ENCODE measurements at places on chromosomes 4 and X.

GRCh38 chr4:127162741-127163140 lies 470.0 kb upstream of the INTU start:
- DNase-seq: no peak

DNA sequence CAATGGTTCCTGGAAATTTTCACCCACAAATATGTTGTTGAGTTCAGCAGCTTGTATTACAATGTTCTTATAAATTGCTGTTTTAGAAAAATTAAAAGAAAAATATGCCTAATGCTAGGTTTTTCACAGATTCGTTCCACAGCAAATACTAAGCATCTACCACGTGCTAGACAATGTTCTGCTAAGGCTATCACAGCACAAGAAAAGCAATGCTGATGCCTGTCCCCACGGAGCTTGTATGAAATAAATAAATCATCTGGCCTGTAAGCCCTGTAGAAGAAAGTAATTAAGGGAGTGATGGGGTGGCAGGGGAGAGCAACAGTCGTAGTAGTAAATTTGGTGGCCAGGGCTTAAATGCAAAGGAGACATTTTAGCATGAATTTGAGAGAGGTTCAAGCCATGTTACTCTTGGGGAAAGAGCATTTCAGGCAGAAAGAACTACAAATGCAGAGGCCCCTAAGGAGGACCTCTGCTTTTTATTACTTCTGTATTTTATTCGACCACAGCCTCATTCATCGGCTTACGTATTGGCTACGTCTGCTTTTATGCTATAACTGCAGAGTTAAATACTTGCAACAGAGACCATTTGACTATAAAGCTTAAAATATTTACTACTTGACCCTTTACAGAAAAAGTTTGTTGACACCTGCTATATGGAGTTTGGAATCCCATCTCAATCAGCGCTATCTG lies 36.3 kb downstream of the ARAP2 start:
- DNase-seq: no peak

- DNase-seq: no peak
These were observed 13.0 kb downstream of the SLC16A2 start for GRCh38 chrX:74434336-74434735.

- no peak for DNase-seq
These were observed 34.9 kb downstream of the SEL1L3 start for GRCh38 chr4:25827897-25828296.

DNA sequence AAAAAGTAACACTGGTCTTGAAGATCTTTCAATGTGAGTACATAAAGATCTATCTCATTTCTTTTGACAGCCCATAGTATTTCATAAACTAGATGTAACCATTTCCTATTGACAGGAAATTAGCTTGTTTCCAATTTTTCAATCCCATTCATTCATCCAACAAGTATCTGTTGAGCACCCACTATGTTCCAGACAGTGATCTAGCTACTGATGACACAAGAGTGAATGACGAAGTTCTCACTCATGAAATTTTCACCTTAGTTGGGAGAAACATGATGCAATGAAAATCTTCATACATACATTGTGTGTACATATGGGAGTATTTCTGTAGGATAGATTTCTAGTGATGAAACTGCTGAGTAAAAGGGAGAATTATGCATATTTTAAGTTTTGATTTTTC lies 1.7 kb downstream of the CD38 start:
- no peak for DNase-seq

DNA sequence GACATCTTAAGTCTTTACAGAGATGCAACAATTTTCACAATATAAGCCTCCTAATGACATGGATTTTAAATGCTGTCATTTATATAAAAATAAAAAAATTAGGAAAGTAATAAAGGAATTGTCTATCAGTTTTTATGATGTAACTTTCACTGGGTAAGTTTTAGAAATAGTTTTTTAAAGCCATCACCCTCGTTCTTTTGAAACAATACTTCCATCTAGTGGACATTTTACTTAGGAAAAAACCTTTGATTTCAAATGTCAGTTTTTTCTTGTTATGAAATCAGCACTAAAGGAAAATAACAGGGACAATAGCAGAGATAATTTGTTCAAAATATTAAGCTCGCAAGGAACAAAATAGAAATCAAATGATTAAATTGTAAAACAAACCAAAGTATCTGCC lies 24.3 kb upstream of the NDNF start:
- no peak for DNase-seq
